ENCODE measurements at places on chromosomes 12 and 14.

DNA sequence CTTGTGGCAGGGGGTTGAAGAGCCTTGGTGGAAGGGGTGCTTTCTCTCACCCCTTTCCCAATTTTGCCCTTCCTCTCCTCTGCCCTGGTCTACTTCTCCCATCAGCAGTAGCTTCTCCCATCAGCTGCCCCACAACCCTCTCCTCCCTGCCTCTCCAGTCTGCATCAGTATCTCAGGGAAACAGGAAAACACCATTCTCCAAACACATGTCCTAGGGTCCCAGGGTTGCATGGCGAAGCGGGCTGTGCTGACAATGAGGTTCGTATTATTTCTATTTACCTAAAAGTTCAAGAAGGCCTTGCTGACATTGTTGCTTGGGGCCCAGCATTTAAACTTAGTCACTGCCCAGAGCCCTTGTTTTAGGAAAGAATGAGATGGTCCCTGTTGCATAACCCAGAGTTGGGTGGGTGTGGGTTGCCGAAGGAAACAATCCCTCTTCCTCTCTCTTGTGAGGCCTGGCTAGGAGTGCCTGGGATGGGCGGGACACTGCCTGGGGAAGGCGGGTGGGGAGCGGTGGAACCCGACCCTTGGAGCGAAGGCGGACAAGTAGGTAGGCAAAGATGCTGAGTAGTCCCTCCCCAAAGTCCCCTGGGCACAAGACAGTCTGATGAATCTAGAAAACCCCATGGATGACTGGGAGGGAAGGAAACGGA lies 1.3 kb upstream of the IGFBP6 start:
- DNase-seq: no peak
- no peak overlapping the region for H3K4me3 ChIP-seq
- peaks cover 33% of the 10 kb centered on the region for H3K4me1 ChIP-seq
- no peaks in the 10 kb centered on the region for H3K27me3 ChIP-seq

- no peak overlapping the region for H3K27ac ChIP-seq
- no peak overlapping the region for H3K4me3 ChIP-seq
- H3K27me3 ChIP-seq: no peaks in the 10 kb centered on the region
- H3K4me1 ChIP-seq: no peaks in the 10 kb centered on the region
- DNase-seq: no peak
Observed at GRCh38 chr12:4700621-4701026, 19.6 kb upstream of the GALNT8 start.

DNA sequence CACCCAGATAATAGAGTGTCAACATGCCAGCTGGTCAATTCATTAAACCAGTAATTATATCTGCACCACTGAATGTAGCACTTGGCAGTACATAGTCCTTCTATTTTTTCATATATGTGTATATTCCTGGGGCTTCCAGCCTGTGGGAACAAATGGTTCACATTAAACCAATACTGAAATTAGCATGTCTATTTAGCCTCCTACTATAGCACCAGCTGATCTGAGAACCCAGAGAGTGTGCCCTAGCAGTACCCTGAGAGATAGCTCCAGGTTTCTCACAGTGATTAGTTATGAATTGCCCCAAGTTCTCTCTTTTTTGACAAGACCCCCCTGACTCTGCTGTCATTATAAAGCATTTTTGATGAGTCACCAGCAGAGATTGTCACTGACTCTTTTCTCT lies 1097.3 kb upstream of the FLRT2 start:
- no peak for DNase-seq
- no peaks in the 10 kb centered on the region for H3K36me3 ChIP-seq
- H3K27ac ChIP-seq: no peak overlapping the region
- no peaks in the 10 kb centered on the region for H3K27me3 ChIP-seq
- no peaks in the 10 kb centered on the region for H3K4me1 ChIP-seq

DNA sequence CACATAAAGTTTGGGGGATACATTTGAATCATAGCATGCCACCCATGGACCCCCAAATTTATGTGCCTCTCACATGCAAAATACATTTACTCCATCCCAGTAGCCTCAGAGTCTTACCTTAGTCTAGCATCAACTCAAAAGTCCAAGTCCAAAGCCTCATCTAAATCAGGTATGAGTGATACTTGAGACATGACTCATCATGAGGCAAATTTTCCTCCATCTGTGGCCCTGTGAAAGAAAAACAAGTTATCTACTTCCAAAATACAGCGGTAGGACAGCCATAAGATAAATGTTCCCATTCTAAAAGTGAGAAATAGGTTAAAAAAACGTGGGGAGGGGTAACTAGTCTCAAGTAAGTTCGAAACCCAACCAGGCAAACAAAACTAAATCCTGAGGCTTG lies 444.2 kb downstream of the SNAPC1 start:
- no peak for DNase-seq
- no peaks in the 10 kb centered on the region for H3K36me3 ChIP-seq
- no peak overlapping the region for H3K4me3 ChIP-seq
- no peaks in the 10 kb centered on the region for H3K27me3 ChIP-seq
- no peaks in the 10 kb centered on the region for H3K4me1 ChIP-seq
- no peak overlapping the region for H3K27ac ChIP-seq

GRCh38 chr12:56487448-56488040 lies 417 bp downstream of the GLS2 start:
- peaks cover 7% of the 10 kb centered on the region for H3K4me1 ChIP-seq
- no peak overlapping the region for H3K27ac ChIP-seq

DNA sequence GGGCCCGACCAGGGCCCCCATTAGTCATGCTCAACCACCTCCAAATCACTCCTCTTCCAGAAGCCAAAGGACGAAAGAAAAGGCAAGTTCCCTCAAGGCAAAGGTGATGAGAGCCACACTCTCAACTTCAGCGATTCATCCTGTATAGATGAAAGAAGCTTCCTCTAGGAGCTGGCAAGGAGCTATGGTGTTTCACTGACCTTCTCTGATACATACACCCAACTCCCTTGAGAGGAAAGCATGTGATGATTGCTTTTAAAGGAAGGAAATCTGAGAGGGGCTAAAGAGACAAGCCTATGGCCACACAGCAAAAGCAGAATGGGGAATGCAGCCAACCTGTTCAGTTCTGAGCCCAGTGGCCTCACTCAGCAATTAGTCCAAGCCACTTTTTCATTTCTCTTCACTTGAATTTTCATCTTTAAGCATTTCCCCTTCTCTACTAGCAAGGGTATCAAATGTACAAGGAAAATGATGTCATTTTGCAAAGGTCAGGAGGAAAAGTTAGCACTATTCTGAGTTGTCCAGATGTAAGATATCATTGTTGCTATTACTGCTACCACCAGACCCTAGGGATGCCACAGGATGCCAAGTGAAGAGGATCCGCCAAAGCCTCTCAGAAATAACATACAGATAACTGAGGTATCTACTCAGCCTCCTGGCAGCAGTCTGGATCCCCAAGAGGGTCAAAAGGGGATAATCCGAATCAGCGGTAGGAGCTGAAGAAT lies 82.5 kb downstream of the MAP3K9 start:
- H3K36me3 ChIP-seq: no peaks in the 10 kb centered on the region
- no peaks in the 10 kb centered on the region for H3K4me1 ChIP-seq
- H3K27me3 ChIP-seq: no peaks in the 10 kb centered on the region
- DNase-seq: no peak
- no peak overlapping the region for H3K27ac ChIP-seq

GRCh38 chr14:28765169-28765830 lies 1.3 kb upstream of the FOXG1 start:
- no peaks in the 10 kb centered on the region for H3K27me3 ChIP-seq
- peak overlapping the region; percentile 46 for H3K4me3 ChIP-seq
- H3K36me3 ChIP-seq: no peaks in the 10 kb centered on the region
- H3K27ac ChIP-seq: peak overlapping the region; percentile 78
- H3K4me1 ChIP-seq: no peaks in the 10 kb centered on the region

DNA sequence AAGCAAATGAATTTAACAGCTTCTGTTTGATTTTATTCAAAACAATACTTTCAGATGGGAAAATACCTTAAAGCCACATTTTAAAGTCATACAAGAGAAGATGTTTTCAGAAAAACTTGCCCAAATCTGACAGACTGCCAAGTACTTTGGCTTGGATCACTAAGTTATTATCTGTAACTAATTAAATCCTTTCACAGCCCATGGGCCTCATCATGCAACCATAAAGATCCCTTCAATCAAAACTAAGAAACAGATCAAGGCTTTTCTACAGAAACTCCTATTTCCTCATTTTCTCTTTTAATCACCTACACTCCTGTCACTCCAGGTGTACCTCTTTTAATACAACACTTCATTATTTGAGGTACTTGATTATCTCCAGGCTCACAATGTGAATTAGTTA lies 28.1 kb downstream of the BLTP3B start:
- no peaks in the 10 kb centered on the region for H3K27me3 ChIP-seq
- H3K4me1 ChIP-seq: no peaks in the 10 kb centered on the region
- no peaks in the 10 kb centered on the region for H3K36me3 ChIP-seq
- H3K27ac ChIP-seq: no peak overlapping the region

DNA sequence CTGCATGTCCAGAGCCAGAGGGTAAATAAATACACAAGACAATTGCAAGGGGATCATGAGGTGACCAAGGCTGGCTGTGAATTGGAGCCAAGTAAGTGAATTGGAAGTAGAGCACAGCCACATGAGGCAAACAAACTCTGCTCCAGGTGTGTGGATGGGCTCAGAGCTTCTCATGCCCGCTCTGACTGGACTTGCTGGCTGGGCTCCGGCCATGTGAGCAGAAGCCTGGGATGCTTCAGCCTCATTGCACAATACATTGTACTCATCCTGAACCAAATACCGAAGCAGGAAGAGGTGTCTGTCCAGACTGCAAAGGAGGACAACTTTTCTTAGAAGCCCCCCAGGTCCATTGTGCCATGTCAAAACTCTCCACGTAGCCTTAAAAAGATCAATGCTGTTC lies 193.0 kb downstream of the TTC8 start:
- no peaks in the 10 kb centered on the region for H3K27me3 ChIP-seq
- no peaks in the 10 kb centered on the region for H3K36me3 ChIP-seq
- no peak overlapping the region for H3K4me3 ChIP-seq
- no peaks in the 10 kb centered on the region for H3K4me1 ChIP-seq
- no peak overlapping the region for H3K27ac ChIP-seq

DNA sequence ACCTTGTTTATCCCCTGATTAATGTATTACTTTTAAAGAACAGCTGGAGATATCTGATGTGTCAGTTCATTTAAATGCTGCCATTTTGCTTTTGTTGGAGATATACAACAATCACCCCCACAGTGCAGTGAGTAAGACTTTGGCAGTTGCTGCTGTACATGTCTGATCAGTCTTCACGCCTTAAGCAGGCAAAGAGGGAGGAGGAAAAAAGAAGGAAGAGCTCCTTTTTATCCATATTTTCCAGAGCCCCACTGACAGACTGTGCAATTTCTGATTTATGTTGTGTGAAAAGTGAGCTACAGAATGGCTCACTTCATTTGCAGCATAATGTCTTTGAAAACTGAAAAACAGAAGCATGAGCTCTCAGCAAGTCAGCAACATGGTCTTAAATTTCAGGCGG lies 319.7 kb upstream of the LRIG3 start:
- no peak overlapping the region for H3K4me3 ChIP-seq
- H3K4me1 ChIP-seq: no peaks in the 10 kb centered on the region
- H3K27me3 ChIP-seq: no peaks in the 10 kb centered on the region
- no peak for DNase-seq

GRCh38 chr12:124698211-124698997 lies 131.0 kb upstream of the NCOR2 start:
- no peak overlapping the region for H3K4me3 ChIP-seq
- peaks cover 3% of the 10 kb centered on the region for H3K4me1 ChIP-seq
- peaks cover 57% of the 10 kb centered on the region for H3K27me3 ChIP-seq
- no peaks in the 10 kb centered on the region for H3K36me3 ChIP-seq
- DNase-seq: no peak
- H3K27ac ChIP-seq: no peak overlapping the region

DNA sequence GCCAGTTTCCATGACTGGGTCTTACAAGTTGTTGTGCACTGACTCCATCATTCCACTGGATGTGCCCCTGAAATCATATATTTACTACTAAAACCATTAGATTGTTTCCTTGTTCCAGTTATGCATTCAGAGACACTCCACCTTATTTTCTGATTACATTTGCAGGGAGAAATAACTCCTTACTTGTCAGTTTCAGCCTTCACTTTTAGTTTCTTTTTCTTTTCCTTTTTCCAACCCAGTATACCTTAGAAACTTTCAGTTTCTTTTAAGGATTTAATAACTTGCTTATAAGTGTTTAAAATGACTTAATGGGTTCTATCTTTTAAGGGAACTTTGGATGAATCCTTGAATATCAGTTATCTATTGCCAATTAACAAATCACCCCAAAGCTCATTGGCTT lies 39.9 kb downstream of the MRPL42 start:
- no peak overlapping the region for H3K27ac ChIP-seq
- peaks cover 28% of the 10 kb centered on the region for H3K36me3 ChIP-seq
- no peak overlapping the region for H3K4me3 ChIP-seq
- H3K4me1 ChIP-seq: no peaks in the 10 kb centered on the region
- DNase-seq: no peak

GRCh38 chr12:8687846-8688601 lies 9.8 kb upstream of the RIMKLB start:
- H3K4me3 ChIP-seq: no peak overlapping the region
- H3K4me1 ChIP-seq: no peaks in the 10 kb centered on the region
- no peak for DNase-seq
- H3K27ac ChIP-seq: no peak overlapping the region
- H3K27me3 ChIP-seq: no peaks in the 10 kb centered on the region

- H3K4me1 ChIP-seq: no peaks in the 10 kb centered on the region
- no peak overlapping the region for H3K27ac ChIP-seq
- DNase-seq: no peak
- no peaks in the 10 kb centered on the region for H3K36me3 ChIP-seq
- H3K27me3 ChIP-seq: no peaks in the 10 kb centered on the region
Observed at GRCh38 chr14:85533023-85533860, 3.3 kb downstream of the FLRT2 start.

- no peak overlapping the region for H3K4me3 ChIP-seq
- peak; percentile 2 for DNase-seq
- H3K27me3 ChIP-seq: no peaks in the 10 kb centered on the region
- no peaks in the 10 kb centered on the region for H3K4me1 ChIP-seq
- H3K27ac ChIP-seq: no peak overlapping the region
Observed at GRCh38 chr12:127893895-127894609, 372.9 kb upstream of the TMEM132C start.

GRCh38 chr12:39805651-39806050 lies 186.0 kb upstream of the ABCD2 start:
- no peak overlapping the region for H3K27ac ChIP-seq
- no peaks in the 10 kb centered on the region for H3K4me1 ChIP-seq
- H3K4me3 ChIP-seq: no peak overlapping the region
- no peak for DNase-seq
- H3K36me3 ChIP-seq: no peaks in the 10 kb centered on the region
- H3K27me3 ChIP-seq: no peaks in the 10 kb centered on the region

GRCh38 chr14:81208489-81208888 lies 12.3 kb downstream of the GTF2A1 start:
- H3K36me3 ChIP-seq: peaks cover 81% of the 10 kb centered on the region
- DNase-seq: no peak
- no peaks in the 10 kb centered on the region for H3K27me3 ChIP-seq
- no peaks in the 10 kb centered on the region for H3K4me1 ChIP-seq
- no peak overlapping the region for H3K27ac ChIP-seq

- H3K4me1 ChIP-seq: no peaks in the 10 kb centered on the region
- H3K27ac ChIP-seq: no peak overlapping the region
- no peak for DNase-seq
- peaks cover 69% of the 10 kb centered on the region for H3K36me3 ChIP-seq
- no peaks in the 10 kb centered on the region for H3K27me3 ChIP-seq
- H3K4me3 ChIP-seq: no peak overlapping the region
Observed at GRCh38 chr14:67773844-67774377, 42.5 kb downstream of the ZFYVE26 start.

- peaks cover 9% of the 10 kb centered on the region for H3K4me1 ChIP-seq
- no peaks in the 10 kb centered on the region for H3K27me3 ChIP-seq
- DNase-seq: peak; percentile 13
- H3K4me3 ChIP-seq: peak overlapping the region; percentile 59
- H3K36me3 ChIP-seq: peaks cover 34% of the 10 kb centered on the region
Observed at GRCh38 chr14:64388533-64389285, 556 bp downstream of the MTHFD1 start.

GRCh38 chr14:33016613-33017012 lies 77.9 kb downstream of the NPAS3 start:
- H3K4me3 ChIP-seq: no peak overlapping the region
- H3K27me3 ChIP-seq: no peaks in the 10 kb centered on the region
- no peak overlapping the region for H3K27ac ChIP-seq
- no peak for DNase-seq
- no peaks in the 10 kb centered on the region for H3K36me3 ChIP-seq

Data from K562 (cell line).